B cell (primary cell): ENCODE measurements at places on chromosomes 7 and 10.

DNA sequence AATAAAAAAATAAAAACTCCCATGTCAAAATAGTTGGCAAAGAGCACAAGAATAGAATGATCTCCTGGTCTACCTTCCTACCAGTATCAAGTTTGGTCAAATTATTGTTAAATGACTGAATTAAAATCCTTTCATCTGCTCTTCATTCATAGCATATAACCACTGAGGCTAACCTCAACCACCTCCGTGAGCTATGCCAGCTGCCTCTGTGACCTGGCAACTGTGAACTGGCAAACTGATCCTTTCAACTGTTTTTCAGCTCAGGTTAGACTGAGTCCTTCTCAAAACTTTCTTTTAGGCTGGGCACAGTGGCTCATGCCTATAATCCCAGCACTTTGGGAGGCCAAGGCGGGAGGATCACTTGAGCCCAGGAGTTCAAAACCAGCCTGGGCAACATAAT lies 36.1 kb downstream of the NUDCD3 start:
- DNase-seq = no peak

DNA sequence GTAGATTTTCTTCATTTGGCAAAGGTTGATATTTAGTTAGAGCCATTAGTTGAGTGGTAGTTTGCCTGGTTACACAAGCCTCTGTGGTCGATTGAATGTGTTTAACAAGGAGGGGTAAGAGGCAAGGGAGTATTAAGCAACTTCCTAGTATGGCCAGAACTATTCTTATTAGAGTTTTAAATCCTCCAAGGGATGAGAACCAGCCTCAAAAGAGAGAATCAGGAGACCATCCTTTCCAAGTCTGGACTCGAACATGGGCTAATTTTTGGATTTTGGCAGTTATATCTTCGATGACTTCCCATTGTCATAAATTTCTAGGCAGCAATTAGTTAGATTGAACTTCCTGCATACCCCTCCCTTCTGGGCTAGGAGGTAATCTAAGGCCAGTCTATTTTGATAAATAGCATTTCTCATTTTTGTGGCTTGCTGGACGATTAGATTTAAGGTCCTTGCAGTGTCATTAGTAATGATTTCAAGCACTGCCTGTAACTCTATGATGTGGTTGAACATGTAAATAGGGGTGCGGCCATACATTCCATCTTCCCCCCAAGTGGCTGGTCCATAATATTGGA lies 219.5 kb upstream of the KCND2 start:
- no peak for DNase-seq

- DNase-seq = no peak
Measured at GRCh38 chr7:96686305-96686704, 23.3 kb downstream of the SEM1 start.

DNA sequence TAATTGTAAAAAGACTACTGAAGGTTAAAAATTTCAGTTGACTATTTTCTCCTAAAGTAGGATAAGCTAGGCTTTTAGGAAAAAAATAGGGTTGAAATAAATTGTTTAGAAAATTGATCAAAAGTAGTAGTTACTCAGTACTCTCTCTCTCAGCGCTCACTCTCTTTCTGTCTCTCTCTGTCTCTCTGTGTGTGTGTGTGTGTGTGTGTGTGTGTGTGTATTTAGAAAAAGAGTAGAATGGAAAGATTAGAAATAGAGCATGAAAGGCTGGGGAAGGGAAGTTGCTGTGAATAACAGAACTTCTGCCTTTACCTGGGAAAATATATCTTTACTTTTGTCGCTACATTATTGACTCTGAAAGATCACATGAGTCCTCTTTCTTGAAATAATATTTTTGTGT lies 20.6 kb downstream of the ADK start:
- no peak for DNase-seq

DNA sequence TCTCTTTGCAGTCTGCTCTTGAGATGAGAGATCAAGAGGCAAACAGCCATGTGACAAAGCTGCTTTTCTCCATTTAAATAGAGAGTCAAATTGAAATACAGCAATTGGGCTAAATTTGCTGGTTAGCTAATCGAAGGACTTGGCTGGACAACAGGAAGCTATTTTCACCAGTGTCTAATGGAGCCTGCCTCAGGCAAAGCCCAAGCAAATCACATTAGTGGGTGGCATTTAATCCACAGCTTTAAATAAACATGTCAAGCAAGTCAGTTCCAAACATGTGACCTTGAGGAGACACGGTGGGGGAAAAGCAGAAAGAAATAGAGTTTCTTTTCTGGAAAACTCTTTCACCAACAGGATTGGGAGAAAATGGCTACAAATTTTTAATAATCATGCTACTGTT lies 180.5 kb upstream of the AOAH start:
- no peak for DNase-seq

DNA sequence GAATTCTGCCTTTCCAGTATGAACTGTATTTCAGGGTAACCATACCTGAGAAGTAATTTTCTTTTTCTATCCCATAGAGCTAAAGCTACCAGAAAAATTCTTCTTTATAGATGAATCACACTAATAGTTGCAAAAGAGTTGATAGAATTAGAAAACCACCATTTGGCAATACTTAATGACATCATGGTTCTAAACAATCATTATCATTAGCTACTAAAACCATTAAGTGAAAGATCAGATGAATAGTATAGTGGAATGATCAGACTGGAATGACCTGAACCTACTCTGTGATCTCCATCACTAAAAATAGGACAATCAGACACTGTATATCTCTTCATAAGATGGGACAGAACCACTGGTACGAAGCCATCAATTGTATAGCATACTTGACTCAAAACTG lies 19.8 kb upstream of the ZC3HAV1L start:
- DNase-seq = no peak

- DNase-seq = no peak
Measured at GRCh38 chr10:95332666-95333249, 42.0 kb upstream of the PDLIM1 start.

GRCh38 chr10:95304463-95304862 lies 13.7 kb upstream of the PDLIM1 start:
- DNase-seq = no peak

DNA sequence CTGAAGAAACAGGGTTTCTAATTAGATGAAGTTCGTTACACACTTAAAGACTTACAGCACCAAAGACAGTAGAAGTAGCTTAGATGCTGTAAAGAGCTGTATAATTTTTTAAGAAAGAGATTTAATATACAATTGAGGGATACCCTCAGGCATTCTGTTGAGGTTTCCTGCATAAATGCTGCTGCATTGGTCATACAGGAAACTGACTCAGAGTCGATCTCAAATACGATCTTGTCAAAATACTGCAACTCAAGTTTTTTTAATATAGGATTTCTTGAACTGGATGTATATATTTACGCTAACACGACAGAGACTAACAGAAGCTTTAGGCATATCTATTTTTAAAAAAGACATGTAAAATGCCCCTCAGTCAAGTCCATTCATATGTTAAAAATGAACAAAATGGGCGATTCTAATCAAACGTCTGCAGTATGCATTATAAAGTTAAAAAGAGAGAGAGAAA lies 2.4 kb upstream of the ARID5B start:
- peak; percentile 22 for DNase-seq

DNA sequence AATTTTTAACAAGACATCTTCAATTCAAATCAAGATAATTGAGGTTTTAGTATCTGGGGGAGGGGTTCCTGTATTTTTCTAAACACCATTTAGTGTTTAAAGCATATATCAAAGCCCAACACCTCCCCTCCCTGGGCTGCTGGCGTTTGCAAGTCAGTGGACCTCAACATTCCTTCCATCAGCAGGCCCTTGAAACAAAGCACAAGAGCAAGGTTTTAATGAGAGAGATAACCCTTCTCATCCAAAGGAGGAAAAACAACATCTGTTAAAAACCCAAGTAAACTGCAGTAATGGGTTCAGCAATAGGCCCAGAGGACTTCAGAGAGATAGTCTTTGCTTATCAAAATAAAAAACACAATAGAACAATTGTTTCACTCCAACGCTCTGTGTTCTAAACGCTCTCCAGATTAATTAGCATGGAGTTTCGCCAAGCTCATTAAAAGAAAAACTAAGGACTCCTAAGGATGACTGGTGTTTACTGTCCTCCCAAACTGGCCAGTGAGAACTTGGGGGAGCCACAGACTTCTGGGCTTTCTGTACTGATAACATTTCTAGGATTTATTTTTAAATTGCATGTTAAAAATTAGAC lies 2.5 kb downstream of the JCAD start:
- no peak for DNase-seq

DNA sequence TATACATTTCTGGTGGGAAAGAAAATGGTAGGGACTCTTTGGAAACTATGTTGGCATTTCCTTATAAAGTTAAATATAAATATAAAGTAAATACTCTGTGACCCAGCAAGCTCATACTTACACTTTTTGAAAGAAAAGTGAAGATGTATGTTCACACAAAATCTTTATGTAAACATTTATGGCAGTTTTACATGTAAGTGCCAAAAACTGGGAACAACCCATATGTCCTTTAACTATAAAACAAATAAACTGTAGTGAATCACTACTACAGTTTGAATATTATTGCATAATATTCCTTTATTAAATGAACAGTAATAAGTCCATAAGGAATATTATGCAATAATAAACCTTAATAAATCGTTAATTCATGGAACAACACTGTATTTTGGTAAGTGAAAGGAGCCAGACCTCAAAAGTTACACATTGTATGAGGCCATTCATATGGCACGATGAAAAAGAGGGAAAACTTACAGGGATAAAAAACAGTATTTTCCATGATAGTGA lies 1660.3 kb upstream of the LRRTM3 start:
- DNase-seq = no peak

- no peak for DNase-seq
Measured at GRCh38 chr7:68752485-68753178, 845.6 kb upstream of the AUTS2 start.

GRCh38 chr10:114573330-114574045 lies 84.6 kb downstream of the ABLIM1 start:
- DNase-seq = no peak

DNA sequence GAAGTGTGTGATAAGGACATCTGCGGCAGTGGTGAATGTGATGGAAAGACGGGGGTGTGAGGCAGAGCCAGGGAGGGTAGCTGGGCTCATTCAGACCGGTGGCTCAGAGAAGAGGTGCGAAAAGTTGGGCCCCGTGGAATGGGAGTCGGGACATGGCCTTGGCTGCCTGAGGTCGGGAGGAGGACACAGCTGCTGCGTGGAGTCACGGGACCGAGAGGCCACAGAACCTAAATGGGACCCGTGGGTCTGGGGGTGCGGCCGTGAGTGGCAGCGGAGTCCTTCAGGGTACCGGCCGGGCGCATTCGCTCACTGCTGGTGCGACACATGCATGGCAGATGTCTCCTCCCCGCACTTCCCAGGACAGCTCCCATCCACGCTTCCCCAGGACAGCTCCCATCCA lies 22.9 kb upstream of the LARP4B start:
- no peak for DNase-seq

DNA sequence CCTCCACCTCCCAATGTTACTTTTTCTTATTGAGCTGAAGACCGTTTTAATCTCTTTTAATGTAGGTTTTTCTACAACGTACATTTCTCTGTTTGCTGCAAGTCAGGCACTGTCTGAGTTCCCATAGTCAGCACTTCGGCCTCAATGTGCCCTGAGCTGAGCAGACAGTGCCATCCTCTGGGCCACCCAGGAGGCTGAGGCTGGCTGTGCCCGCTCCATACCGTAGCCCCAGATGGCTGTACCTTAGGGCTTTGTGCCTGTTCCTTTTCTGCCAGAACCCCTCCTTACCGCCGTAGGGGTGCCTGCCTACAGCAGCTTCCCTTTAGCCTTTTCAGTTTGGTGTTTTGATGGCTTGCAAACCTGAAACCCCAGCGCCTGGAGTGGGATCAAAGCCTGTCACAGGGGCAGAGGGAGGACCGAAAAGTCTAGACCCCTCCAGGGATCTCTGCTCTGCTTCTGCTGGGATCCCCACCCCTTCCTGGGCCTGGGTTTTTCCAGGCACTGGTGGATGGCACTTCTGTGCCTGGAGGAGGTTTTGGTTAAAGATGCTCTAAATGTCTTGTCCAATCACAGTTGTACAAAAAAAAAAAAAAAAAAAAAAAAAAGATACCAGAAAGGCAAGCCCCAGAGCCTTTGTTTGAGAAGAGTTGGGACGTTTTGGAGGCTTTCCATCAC lies 9.0 kb downstream of the AGAP3 start:
- DNase-seq = no peak

DNA sequence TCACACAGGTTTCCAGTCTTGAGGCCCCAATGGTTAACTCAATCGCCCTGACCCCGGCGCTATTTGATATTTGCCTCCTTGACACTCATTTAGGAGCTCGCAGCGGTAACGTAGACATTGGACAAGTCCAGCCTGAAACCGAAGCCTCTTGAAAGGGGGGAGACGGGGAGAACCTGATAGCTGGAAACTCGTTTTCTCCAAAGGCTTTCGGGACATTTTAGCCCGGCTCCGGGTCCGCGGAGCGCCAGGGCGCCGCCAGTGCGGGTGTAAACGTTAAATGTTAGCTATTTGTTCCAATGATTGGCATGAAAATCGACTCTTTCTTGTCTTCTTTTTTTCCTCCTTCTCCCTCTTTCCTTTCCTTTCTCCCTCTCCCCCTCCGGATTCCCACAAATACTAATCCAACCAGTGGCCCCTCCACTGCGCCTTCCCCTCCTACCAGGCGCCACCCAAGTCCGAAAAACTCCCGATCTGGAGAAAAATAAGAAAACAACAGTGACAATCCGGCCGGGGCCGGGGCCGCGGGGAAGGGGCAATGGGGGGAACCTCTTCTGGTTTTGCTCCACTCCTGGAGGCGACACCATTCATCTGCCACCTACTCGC lies 17.2 kb upstream of the GATA3 start:
- DNase-seq = peak; percentile 35

DNA sequence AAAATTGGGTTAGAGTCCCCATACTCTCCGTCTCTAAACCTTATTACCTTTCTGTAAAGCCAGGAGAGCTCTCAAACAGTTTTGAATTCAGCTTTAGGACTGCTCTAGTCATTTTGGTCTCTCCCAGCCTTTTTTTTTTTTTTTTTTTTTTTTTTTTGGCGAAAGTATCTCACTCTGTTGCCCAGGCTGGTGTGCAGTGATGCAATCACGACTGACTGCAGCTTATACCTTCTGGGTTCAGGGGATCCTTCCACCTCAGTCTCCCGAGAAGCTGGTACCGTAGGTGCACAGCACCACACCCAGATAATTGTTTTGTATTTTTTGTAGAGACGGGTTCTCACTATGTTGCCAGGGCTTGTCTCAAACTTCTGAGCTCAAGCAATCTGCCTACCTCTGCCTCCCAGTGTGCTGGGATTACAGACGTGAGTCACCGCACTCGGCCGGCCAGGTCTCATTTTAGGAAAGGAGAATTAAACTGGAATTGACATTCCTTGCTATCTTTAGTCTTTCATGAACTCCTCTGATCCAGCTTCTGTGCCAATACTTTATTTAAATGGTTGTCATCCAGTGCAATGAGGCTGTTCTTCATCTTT lies 31.4 kb upstream of the RSU1 start:
- no peak for DNase-seq

GRCh38 chr7:91064938-91065337 lies 199.3 kb upstream of the FZD1 start:
- DNase-seq = no peak

DNA sequence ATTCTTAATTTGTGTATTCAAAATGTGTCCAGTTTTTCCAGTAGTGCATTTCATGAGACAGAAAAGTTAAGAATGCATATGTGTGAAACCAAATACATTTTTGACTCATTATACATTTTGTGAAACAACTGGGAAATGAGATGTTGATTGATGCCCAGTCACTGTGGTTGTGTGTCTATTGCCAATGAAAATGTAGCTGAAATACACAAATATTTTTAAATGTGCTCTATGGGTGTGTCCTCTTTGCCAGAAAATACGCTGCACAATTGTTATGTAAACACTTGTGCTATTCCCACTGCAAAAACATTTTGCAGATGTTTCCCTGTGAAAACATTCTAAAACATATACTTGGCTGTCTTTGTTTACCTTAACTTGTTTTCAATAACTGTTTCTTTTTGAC lies 395.2 kb downstream of the TFEC start:
- no peak for DNase-seq

GRCh38 chr10:49133706-49134248 lies at the start of gene FAM170B:
Gene FAM170B (minus strand): TSS chr10:49134021. CDS start chr10:49133918, 103 bp downstream.
- DNase-seq = no peak
